Neuronal stem cell (in vitro differentiated cells): ENCODE measurements at places on chromosomes 3 and 15.

DNA sequence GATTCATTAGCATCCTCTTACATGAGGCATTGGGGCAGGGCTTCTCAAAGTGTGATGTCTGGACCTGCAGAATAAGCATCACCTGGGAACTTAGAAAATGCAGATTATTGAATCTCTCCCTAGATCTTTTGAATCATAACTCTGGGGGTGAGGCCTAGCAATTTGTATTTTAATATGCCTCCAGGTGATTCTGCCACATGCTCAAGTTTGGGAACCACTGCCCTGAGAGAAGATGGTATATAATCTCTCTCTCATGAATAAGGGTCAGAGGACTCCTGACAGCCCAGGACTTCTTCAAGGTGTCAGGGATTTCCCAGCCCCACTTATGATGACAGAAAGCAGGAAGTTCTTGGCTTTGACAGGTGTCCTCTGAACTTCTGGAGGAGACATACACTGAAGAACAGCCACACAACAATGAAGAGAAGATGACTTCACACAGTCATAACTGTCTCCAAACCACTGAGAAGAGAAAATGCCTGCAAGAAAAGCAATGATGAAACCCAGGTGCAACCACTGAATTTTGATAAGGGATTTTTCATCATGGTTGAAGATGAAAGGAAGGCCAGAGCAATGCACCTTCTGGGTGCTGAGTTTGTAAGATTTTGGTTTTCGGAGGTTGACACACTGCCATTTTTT is 211.9 kb upstream of the MRPL3 start:
- DNase-seq: no peak

- no peak for DNase-seq
These were observed 156.2 kb downstream of the NUP210 start for GRCh38 chr3:13263770-13264467.

DNA sequence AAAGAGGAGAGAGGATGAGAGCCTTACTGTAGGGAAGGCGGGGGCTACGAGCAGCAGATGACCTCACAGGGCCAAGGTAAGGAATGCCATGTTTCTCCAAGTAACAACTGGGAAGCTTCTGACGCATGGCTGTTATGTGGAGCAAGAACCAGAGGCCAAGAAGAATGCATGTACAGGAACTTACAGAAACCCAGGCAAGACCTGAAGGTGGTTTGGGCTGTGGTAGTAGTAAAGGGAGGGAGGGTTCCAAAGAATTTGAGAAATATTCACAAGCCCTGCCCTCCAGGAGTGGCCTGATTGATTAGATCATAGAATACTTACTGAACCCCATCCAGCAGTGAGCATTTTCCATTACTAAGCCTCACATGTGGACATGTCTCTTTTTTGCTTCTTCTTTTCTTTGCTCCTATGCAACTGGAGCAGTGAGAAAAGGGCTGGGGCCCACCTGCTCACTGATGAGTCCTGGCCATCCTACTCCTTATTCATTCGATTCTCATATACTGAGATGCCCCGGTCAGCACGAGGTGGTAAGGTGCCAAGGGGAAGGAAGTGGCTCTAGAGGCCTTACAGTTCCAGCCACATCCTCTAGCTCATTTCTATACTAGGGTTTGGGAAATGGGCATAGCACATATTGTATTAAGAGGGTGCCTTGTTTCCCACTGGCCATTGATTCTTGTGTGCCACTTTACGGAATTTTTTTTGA is 8.3 kb upstream of the SLC12A8 start:
- no peak for DNase-seq

GRCh38 chr3:45590256-45590655 is 4.3 kb upstream of the LIMD1 start:
- no peak for DNase-seq

- DNase-seq: no peak
These were observed 101.7 kb upstream of the TPM1 start for GRCh38 chr15:62940755-62941361.

DNA sequence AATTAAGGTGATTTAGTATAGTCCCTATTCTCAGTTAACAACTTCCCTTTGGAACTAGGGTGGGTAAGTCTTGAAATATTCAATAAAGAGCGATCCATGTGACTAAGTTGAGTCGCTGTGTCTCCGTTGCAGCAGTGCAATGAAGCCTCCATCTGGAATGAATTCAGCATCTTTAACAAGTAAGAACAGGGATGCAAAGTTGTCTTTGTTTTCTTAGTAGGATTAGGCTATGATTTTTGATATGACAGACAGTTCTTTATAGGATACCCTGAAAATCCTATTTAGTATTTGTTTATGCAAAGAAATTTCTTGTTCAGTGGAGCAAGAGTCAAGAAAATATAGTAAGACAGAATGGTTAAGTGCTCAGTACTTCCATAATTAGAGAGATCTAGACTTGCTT is 52.7 kb downstream of the RBMS3 start:
- no peak for DNase-seq

DNA sequence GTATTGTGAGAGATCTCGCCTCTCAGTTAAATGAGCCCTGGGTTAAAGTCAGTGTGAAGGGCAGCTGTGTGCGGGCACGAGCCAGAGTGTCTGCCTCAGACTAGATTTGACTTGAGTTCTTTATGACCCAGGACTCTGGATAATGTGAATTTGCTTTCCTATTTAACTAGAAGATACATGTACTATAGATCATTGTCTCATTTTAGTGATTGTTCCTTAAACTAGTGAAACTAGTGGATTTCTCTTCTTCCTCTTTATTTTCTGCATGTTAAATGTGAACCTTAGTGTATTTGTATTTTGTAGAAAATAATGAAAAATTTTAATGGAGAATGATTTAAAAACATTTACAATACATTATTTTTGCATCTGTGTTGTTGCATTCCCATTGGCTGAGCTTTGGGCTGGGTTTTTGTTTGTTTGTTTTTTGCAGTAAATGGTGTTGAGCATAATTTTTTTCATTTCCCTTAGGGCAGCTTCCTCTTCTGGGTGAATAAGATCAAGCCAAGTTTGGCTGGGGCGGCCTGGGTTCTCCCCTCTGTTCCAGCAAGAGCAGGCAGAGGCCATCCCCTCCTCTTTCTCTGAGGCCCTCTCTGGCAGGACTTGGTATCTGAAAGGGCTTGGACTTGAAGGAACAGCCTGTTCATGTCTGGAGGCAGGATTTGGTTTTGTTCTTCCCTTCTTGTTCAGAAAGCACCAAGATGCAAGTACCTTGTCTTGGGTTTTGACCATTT is 15.0 kb downstream of the GCSAM start:
- no peak for DNase-seq

- no peak for DNase-seq
These were observed 89.0 kb downstream of the BDH1 start for GRCh38 chr3:197466586-197467399.

DNA sequence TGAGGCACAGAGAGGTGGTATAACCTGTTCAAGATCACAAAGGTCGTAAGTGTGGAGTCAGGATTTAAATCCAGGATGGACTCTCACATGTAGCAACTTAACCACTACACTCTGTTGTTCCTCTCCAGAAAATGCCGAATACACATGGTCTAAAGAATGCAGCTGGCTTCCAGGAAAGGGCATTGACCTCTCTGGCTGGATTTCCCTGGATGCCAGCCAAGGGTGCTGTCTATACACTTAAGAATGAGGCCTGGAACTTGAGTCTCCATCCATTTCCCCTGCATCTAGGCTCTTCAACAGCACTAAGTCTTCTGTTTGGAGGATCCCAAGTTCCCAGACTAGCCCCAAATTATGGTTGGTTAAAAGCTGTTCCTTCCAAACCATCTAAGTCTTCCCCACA is 60.5 kb downstream of the CERS3 start:
- DNase-seq: no peak

GRCh38 chr3:143897576-143898295 is 49.5 kb upstream of the SLC9A9 start:
- peak; percentile 44 for DNase-seq

DNA sequence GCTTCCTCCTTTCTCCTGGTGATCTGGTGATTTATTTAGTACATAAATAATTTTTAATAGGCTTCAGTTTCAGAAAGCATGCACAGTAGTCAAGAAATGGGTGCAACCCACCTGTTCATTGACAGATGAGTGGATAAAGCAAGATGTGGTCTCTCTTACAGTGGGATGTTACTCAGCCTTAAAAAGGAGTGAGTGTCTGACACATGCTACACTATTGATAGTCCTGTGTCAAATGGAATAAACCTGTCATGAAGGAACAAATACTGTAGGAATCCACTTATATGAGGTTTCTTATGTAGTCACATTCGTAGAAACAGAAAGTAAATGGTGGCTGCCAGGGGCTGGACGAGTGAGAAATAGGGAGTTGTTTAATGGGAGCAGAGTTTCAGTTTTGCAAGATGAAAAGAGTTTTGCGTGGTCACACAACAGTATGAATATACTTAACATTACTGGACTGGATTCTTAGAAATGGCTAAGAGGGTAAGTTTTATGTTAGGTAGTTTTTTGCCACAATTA is 56.0 kb upstream of the PPARG start:
- no peak for DNase-seq

DNA sequence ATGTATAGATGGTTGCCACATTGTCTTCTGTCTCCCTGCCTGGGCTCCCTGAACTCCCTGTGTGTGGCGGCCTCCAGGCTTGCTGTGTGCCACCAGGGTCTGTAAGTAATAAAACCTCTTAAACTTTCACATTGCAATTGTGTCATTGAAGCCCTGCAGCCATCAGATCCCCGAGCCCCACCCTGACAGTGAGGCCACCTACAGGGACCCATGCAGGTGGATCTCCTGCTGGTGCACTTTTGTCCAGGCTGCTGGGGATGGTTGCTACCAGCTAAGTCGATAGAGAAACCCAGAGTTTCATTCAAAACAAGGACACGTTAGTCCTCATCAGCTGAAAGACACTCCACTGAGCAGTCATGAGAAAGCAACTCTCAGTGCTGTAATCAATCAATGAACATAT is 133.6 kb upstream of the PRICKLE2 start:
- no peak for DNase-seq

- no peak for DNase-seq
These were observed 20.6 kb upstream of the SLC4A7 start for GRCh38 chr3:27504749-27505148.

DNA sequence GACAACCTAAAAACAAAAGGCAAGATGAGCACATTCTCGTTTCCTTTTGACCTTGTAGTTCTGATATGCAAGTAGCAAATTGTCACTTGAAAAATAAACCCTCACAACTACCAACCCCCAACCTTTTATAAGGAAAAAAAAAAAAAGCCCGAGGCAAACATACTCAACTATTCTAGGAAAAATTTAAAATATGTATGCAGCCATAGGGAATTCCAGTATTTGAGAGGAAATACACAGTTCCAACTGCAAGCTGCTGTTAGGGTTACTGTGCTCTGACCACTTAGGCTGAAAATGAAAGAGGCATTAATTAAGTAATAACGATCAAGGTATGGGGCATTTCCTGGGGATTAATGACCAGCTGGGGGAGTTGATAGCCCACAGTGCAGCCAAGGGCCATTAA is 281.9 kb upstream of the DPH6 start:
- DNase-seq: no peak

GRCh38 chr15:67185621-67186225 is 68.7 kb downstream of the AAGAB start:
- DNase-seq: no peak

DNA sequence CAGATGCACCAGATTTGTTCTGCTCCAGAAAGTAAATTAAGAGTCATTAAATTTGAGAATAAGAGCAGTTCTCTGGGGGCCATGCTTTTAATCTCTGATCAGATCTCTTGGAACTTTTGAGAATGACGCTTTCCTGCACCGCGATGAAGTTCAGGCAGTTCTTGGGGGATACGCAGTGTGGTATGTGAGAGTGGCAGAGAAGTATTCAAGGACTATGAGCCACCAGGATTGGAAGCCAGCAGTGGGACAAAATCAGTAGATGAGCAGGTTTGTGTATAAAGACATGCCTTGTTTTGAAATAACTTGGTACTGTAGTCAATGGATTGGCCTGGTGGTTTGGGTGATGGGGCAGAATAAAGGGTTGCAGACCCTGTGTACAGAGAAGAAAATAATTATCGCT is 483.6 kb downstream of the ERC2 start:
- no peak for DNase-seq

GRCh38 chr3:186316666-186317260 is 45.3 kb downstream of the DGKG start:
- DNase-seq: no peak

DNA sequence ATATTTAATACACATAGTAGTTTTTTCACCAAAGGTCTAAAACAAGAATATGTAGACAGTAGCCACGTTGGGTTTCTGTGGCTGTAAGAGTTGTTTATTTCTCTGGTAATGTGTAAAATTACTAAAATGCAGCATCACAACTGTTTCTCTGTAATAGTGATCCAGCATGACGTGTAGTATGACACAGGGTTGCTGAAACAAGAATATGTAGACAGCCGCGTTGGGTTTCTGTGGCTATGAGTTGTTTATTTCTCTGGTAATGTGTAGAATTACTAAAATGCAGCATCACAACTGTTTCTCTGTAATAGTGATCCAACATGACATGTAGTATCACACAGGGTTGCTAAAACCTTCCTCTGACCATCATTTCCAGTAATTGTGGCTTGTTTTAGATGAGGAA is 153.6 kb upstream of the ZNF717 start:
- DNase-seq: no peak

GRCh38 chr15:47409038-47409437 is 308.3 kb upstream of the SEMA6D start:
- no peak for DNase-seq

GRCh38 chr3:4492208-4493013 is 737 bp upstream of the ITPR1 start:
- peak; percentile 43 for DNase-seq

DNA sequence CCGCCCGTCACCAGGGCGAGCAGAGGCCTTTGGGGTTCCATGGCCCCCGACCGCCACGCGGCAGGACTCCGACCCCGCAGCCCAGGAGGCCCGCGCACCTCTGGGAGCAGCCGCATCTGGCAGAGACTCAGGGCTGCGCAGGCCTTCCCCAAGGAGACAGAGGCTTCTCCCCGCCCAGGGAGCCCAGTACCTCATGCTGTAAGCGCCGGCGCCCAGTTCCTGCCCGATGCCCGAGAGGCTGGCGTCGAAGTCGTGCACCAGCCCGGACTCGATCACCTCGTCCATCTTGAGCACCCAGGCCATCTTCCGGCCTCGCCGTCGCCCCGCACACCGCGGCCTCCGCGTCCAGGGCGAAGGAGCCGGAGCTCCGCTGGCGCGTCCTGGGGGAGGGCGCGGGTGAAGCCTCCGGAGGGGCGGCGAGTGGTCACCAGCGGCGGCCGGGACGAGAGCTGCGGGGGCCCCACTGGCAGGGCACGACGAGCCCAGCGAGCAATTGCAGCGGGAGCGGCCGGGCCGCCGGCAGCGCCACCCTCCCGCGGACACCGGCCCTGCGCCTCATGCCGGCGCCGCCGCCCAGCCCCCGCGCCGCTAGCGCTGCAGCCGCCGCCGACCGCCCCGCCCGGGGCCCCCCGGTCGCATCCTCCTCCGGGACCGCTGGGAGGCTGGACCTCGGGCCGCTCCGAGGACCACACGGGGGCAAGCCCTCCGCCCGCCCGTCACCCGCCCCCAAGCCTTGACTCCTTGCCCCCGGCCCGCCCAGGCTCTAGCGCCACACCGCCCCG is 468 bp downstream of the UBP1 start:
- peak; percentile 49 for DNase-seq

- no peak for DNase-seq
These were observed 38.7 kb downstream of the SENP8 start for GRCh38 chr15:72156928-72157327.
